ENCODE measurements at places on chromosomes 2 and 18. TPM values are rescaled to one million over a fixed set of nuclear protein-coding genes. Genes with fewer than 3 reads are reported as not detected.

DNA sequence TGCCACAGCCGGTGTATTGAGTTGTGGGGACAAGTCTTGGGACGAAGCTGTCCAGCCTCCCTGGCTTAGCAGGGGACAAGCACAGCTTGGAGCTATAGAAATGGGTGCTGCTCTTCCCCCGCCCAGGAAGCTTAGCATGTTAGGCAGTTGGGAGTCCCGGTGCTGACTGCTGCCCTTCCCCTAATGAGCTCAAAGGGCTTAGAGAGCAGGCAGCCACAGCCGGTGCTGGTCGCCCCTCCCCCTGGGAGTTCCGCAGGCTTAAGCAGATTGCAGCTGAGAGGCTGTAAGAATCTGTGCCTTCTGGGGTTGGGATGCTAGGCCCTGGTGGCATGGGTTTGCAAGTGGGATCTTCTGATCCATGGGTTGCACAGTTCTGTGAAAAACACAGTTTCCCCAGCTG, 237.3 kb downstream of the DCDC2C start:
- H3K36me3 ChIP-seq, result no peaks in the 10 kb centered on the region
- H3K27ac ChIP-seq, result no peak overlapping the region
- H3K27me3 ChIP-seq, result no peaks in the 10 kb centered on the region
- H3K4me1 ChIP-seq, result no peaks in the 10 kb centered on the region
- H3K4me3 ChIP-seq, result no peak overlapping the region

DNA sequence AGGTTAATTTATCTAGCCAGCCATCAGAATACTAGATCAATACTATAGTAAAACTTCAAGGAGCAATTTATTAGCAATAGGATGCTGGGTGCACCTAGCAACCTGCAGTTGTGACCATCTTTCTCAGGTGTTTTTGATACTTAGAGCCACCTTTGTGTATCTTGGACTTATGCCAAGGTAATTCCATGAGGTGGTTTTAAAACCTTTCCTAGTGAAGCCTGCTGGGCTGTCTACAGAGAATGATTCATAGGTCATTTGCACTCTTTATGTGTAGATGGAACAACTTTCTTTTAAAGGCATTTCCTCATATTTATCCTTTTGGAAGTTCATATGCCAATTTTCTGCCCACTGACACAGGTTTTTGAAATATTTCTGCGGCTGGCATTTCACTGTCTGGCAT, 1030.1 kb upstream of the POU3F3 start:
- H3K27me3 ChIP-seq, result no peaks in the 10 kb centered on the region
- no peaks in the 10 kb centered on the region for H3K4me1 ChIP-seq
- no peak for DNase-seq
- H3K27ac ChIP-seq, result no peak overlapping the region
- H3K4me3 ChIP-seq, result no peak overlapping the region
- no peaks in the 10 kb centered on the region for H3K36me3 ChIP-seq

GRCh38 chr18:74219056-74219455, 70.7 kb downstream of the TIMM21 start:
- no peak overlapping the region for H3K27ac ChIP-seq
- no peak overlapping the region for H3K4me3 ChIP-seq

DNA sequence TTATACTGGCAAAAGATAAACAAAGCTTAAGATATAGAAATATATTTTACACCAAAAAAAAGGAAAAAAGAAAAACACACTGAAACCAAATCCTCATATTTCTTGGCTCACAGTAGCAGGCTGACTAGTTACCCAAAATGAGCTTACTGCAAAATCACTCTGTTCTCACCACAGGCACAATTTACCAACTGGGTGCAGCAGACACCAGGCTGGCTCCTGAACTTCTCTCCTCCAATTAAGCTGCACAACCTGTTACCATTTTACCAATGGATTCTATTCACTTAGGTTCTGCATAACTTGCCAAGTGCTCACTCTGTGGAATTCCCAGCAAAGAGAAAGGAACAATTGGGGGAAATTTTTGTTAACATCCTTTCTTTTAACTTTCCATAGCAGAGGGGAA, 679.3 kb downstream of the ZEB2 start:
- H3K27ac ChIP-seq, result no peak overlapping the region
- DNase-seq, result no peak
- H3K4me1 ChIP-seq, result no peaks in the 10 kb centered on the region
- no peaks in the 10 kb centered on the region for H3K36me3 ChIP-seq
- H3K4me3 ChIP-seq, result no peak overlapping the region

- H3K4me3 ChIP-seq, result no peak overlapping the region
- peak overlapping the region; percentile 76 for H3K27ac ChIP-seq
- DNase-seq, result no peak
- no peaks in the 10 kb centered on the region for H3K27me3 ChIP-seq
- no peaks in the 10 kb centered on the region for H3K36me3 ChIP-seq
These were observed 90.5 kb upstream of the MSH2 start for GRCh38 chr2:47312491-47312850.

The C2orf80 gene
- total RNA-seq, result not detected
